ENCODE measurements at places on chromosomes 5 and 9. TPM values are rescaled to one million over a fixed set of nuclear protein-coding genes. Genes with fewer than 3 reads are reported as not detected.

Gene TTF1
- total RNA-seq, result 20.8 TPM

Gene ZBED3
- total RNA-seq, result 4.2 TPM

Gene CSF2
- 0.36 TPM for total RNA-seq

Gene PAIP2
- total RNA-seq, result 120 TPM

Gene SWI5
- 43.6 TPM for total RNA-seq

Gene ADCY2
- total RNA-seq, result not detected

Gene MEGF10
- total RNA-seq, result not detected

Gene OTP
- 0.12 TPM for total RNA-seq

Gene CDX1
- total RNA-seq, result not detected

Gene OLFM1
- total RNA-seq, result 11.4 TPM
